ENCODE measurements at places on chromosomes 7 and 10.

DNA sequence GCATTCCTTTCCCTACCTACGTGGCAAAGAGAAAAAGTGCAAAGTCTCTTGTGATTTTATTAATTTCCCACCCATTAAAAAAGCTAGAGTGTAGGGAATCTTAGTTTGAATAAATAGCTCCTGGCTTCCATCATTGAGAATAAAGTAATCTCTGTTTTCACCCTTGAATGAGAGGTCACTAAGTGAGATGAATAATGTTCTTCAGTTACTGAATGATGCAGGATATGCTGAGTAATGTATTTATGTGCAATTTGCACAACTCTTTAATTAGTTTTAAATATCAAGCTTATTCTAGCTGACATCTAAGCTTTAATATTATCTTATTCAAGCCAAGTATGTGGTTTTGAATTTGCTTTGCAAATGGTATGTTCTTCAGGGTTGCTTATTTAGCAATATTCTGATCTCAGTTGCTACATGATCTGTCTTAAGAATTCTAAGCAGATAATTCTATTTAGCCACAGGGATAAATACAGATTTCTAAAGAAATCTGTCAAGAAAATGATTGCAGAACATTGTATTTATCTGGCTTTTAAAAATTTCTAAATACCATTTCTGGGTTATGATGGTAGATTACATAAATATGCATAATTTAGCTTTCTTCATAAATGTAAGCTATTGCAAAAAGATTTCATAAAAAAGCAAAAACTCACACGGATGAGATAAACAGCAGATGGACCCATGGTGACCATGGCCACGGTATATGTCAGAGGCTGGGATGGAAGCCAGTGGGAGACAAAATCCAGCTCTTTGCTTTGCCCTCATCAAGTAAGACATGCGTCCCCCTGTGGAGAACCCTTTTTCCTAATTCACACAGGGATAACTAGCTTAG lies 141.0 kb downstream of the MACC1 start:
- DNase-seq, result no peak

- DNase-seq, result peak; percentile 5
Observed at GRCh38 chr10:127243490-127244272, 47.3 kb upstream of the INSYN2A start.

DNA sequence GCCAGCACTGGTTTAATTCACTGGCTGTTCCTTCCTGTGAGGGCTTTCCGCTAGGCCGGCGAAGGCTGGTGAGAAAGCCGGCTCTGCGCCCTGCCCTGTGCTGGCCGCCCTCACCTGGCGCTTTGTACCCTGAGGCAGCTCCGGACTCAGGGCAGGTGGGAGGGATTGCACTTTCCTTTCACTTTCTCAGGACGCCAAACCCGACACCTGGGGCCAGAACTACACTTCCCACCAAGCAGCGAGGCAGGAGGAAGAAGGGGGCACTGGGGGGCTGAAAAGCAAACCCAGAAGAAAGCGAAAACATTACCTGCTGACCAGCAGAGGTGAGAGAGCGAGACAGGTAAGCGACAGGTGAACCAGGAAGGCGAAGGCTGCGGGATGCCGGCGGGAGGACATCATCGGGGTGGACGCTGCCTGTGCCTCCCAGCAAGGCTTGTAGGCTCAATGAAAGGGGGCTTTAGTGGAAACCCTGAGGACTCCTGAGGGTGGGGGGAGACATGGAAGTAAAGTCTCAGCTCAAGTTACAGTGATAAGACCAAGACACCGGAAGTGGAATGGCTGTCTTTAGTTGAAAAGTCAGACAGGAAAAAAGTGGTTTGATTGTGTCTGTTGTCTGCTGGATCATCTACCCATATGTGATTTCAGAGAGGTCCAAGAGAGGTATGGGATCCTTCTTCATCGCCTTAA lies at the start of gene RAB19:
TSS of gene RAB19 (plus strand) at position 181 of the 687 bp plus-strand sequence. CDS start 3,589 bp downstream, outside the sequence.
- peak; percentile 40 for DNase-seq

DNA sequence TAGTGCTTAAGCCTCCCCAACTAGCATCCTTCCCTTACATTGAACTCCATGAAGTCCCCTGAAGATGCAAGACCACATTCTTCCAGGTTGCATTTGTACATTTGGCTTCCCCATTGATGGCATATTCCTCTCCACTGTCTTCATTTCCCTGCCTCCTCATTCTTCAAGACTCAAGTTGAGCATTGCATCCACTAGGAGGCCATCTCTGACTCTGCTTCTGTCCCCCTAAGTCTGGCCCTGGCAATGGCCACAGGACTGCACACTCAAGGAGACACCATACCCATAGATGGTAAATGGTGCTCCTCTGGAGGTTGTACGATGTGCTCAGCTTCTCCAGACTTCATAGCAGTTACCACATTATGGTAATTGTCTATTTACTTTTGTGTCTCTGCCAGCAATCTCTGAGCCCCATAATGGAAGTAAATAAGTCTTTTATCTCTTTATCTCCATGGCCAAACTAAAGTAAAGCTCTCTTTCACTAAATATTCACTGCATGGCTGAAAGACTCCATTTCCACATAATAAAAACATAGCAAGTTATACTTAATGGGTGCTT lies 112.6 kb downstream of the PTPRZ1 start:
- DNase-seq, result no peak

DNA sequence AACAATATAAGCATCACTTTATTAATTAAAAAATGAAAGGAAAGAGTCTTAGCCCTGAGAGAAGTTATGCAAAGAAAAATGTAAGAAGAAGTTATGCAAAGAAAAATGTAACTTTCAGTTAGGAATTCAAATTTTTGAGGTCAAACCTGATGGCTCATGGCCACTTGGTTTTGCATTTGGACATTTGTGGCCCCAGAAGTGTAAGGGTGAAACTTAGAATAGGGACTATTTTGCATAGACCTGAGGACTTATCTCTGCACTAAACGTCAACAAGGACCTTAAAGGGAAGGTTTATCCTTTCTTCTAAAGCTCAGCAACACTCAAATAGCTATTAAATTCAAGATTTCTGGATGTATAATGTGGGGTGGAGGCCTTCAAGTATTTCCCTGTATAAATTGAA lies 724.5 kb upstream of the POT1 start:
- DNase-seq, result no peak

DNA sequence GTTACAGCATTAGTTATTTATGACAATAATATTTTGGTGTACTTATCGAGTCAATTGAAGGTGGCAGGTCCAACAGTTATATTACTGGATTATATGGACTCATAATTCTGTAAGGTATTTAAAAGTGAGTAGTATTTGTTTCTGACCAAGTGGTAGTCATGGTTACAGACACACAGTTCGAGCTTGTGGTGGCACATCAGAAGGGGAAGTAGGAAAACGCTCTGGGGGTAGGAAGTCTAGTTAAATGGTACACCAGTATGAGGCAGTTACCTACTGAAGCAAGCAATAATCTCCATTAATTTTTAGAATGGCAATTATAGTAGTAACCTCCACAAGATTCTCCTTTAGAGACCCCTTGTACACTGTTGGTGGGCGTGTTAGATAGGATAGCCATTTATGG lies 541.2 kb downstream of the ETV1 start:
- DNase-seq, result no peak

DNA sequence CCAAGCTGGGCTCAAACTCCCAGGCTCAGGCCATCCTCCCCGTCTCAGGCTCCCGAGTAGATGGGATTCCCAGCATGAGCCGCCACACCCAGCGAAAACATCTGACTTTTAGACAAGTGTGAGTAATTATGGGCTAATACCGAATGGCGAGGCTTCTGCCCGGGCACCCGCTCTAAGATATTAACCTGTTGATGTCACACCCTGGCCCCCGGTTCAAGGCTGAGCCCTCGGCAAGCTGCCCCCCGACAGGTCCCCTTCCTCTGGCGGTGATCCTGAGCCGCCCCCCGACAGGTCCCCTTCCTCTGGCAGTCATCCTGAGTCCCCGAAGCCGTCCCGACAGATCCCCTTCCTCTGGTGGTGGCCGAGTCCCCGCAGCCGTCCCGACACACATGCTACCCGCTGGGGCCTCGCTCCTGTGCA lies 5.2 kb downstream of the PSMG3 start:
- DNase-seq, result no peak

DNA sequence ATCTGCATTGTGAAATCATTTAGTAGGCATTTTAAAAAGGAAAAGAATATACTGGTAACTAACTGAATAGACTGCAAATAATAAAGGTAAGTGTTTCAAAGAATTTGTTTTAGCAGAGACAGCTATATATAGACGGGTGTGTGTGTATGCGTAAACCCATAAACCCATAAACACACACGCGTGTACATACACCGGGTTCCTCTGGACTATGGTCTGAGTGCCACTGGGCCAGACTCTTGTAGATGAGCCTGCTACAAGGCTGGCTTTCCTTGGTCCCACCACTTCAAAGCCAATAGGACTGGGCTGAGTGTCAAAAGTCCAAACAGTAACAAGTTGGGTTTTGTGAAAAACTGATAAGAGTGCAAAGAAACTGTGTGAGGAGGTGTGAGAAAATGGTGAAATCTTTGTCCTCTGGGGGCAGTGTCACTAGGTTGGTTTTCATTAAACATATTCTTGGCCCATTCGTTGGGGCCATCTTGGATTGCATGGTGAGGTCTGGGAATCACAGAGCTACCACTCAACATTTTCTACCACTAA lies 39.8 kb downstream of the GNA12 start:
- DNase-seq, result no peak

GRCh38 chr7:121202125-121202524 lies 126.7 kb upstream of the WNT16 start:
- no peak for DNase-seq

DNA sequence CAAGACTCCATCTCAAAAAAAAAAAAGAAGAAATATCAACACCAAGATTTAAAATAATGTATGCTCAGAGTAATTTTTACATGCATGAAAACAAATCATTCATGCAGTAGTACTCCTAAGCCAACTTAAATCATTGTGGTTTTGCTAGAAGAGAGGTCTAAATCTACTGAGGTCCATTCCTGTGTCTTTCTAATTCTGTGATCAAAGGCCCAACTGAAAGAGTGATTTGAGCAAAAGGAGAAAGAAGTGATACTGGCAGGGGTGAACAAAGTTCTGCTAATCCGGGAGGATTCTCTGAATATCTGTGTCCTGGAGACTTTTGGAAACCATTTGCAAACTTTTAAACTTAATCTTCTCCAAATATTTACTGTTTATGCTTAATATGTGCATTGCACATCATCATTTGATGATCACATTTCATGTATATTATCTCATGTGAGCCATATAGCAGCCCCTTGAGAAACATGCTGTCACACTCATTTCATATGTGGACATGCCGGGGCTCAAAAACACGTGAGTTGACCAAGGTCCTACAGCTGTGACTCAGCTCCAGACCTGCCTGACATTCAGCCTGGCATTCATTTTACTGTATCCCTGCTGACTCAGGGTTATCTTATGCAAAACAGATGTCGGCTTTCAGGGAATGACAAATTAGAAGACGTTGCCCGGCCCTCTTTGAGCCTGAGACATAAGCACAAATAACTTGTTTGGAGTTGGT lies 76.4 kb downstream of the FAM107B start:
- no peak for DNase-seq

GRCh38 chr10:117684672-117685211 lies 142.2 kb downstream of the EMX2 start:
- no peak for DNase-seq

DNA sequence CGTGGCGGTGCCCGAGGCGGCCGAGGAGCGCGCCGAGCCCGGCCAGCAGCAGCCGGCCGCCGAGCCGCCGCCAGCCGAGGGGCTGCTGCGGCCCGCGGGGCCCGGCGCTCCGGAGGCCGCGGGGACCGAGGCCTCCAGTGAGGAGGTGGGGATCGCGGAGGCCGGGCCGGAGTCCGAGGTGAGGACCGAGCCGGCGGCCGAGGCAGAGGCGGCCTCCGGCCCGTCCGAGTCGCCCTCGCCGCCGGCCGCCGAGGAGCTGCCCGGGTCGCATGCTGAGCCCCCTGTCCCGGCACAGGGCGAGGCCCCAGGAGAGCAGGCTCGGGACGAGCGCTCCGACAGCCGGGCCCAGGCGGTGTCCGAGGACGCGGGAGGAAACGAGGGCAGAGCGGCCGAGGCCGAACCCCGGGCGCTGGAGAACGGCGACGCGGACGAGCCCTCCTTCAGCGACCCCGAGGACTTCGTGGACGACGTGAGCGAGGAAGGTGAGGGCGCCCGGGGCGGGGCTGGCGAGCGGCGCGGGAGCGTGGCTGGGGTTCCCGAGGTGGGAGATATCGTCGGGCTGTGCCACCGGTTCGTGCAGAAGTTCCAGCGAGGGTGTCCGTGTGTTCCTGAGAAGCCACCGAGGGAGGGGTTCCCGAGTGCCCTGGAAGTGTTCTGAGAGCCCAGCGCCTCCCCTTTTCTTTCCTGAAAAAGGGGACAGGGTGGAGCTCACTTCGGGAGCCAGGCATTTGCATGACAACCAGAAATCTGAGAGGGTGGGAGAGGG lies 495 bp downstream of the EIF3B start:
- DNase-seq, result no peak

- DNase-seq, result no peak
Observed at GRCh38 chr7:155234950-155235789, 62.5 kb upstream of the INSIG1 start.

- no peak for DNase-seq
Observed at GRCh38 chr10:59588791-59589190, 120.9 kb downstream of the SLC16A9 start.

GRCh38 chr7:95011995-95012394 lies 104.6 kb downstream of the PPP1R9A start:
- no peak for DNase-seq

GRCh38 chr10:5533098-5533731 lies 8.5 kb downstream of the CALML3 start:
- DNase-seq, result no peak

DNA sequence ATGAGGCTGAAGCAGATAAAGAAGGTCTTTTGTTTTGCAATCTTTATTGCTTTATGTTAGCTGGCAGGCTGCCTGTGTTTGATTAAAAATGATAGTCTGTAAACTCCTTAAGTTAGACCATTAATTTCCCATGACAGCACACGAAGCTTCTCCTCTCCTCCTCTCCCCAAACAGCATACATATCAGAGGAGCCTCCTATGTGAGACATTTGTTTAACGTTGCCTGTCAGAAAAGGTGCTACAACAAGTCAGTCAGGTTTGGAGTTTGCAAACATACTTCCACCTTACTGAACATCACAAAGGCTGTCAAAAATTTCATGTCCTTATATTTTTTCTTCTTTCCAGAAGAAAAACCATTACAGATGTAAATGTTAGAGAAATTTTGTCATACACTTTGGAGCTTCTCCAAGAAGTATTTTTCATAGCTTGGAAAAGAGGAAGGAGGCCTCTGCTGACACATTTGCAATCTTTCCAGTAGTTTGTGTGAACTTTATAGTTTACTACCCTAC lies 393.1 kb downstream of the EXOC4 start:
- DNase-seq, result no peak

DNA sequence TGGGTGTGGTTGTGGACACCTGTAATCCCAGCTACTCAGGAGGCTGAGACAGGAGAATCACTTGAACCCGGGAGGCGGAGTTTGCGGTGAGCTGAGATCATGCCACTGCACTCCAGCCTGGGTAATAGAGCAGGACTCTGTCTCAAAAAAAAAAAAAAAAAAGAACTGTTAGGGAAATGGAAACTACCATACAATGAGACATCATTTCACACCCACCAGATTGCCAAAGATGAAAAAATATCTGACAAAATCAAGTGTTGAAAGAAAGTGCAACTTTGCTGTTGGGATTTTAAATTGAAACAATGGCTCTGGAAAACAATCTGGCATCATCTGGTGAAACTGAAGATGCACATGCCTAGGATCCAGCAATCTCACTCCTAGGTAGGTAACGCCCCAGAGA lies 16.1 kb upstream of the MALSU1 start:
- no peak for DNase-seq

Measured in activated T-cell treated with anti-CD3 and anti-CD28 coated beads for 1 hour (primary cell).